ENCODE measurements at places on chromosomes 2 and 18.

DNA sequence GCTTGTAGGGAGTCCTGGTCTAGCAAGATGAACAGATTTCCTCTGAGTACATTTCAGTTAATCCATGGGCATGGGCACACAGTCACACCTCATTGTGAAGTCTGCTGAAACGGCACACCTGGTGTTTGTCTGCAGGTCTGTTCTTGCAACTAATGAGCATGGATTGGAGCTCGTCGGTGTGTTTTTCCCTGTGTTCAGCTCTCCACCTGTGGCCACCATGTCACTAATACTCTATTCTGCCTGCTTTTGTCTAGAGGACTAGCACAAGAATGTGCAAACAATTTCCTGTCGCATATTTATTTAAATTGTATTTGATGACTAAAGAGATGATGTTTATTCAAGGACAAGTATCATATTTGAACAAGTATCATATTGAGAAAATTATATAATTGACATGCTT lies 24.5 kb upstream of the PPP4R1 start:
- DNase-seq = no peak

GRCh38 chr2:70520825-70521224 lies 32.8 kb downstream of the TGFA start:
- no peak for DNase-seq

DNA sequence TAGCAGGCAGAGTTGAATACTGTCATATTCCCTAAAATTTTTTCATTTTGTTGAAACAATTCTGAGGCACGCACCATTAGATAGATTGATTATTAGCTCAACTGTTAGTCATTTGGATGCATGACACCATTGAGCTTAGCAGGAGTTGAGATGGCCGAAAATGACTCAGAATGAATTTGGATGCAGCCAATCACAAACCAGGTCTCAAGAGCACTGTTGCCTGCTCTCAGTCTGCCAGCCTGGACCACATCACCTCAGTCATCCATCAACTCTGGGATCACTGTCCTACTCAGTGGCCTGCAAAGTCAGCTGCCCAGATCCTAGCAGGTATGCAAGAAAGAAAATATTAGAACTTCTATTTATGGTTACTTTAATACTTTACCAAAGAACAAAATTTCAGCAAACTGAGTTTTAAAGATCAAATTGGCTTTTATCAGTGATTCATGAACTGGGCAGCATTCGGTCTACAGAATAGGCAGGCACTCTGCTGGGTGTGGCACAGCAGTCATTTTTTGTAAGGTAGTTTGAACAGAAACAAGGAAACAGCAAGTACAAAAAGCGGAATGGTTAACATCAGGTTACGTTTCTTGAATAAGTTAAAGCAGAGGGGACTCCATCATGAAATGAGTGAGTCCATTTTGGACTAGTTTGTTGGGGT lies 152.7 kb upstream of the ARHGAP28 start:
- DNase-seq = no peak

GRCh38 chr2:127011796-127012195 lies 95.2 kb downstream of the BIN1 start:
- DNase-seq = no peak

- DNase-seq = no peak
These were observed 64.6 kb upstream of the TAF1B start for GRCh38 chr2:9778471-9779316.

DNA sequence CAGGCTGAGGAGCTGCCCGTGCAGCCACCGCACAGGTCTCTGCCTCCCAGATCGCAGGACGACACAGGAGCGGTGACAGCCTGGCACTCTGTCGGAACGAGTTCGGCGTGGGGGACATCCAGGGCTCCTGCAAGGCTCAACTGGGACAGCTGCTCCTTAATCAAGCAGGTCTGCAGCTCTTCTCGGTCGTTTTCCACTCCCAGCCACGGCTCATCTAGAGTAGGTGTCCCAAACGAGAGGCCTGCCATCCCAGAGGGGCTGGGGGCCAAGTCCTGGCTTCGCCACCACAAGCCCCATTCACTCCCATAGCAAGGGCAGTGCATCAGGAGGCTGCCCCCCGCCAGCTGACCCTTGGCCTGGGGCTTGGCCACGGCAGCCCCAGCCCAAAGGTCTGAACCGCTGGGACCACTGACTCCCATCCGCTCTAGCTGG lies 22.5 kb downstream of the PASK start:
- DNase-seq = no peak

DNA sequence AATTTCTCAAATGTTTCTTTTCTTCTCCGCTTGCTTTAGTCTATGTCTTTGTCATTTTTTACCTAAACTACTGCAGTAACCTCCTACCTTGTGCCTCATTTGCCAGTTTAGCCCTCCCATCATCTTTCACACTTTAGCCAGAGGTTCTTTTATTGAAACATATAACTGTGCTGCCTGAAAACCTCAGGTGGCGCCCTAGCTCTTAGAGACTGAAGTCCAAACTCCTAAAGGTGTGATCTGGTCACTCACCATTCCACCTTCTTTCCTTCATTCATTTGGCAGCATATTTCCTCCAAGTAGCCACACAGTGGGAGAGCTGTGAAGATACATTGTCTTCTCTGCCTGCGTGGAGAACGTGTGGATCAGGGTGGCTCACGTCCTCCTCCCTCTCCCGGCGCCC lies 98.2 kb upstream of the MAPRE2 start:
- DNase-seq = no peak

DNA sequence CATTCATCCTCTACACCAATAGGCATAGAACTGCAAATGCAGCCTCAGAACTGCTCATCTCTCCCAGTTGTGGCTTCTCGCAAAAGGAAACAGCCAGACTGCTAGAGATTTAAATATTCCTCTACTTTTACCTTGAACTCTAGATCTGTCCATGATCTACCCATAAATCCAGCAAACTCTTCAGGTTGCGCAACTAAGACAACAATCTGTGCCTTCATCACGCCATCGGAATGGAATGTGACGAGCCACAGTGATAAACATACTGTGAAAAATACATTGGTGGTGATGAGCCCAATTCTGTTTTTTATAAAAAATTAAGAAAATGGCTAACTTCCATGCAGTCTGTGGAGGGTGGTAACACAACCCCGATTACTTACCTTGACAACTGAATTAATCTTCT lies 626.7 kb downstream of the LRRTM4 start:
- DNase-seq = no peak
